ENCODE measurements at places on chromosomes 1 and 21. TPM values are rescaled to one million over a fixed set of nuclear protein-coding genes. Genes with fewer than 3 reads are reported as not detected.

GRCh38 chr1:24725209-24725651 is 20.0 kb upstream of the CLIC4 start:
- no peak for DNase-seq

GRCh38 chr1:209433649-209434031 is 149.9 kb upstream of the CAMK1G start:
- no peak for DNase-seq

DNA sequence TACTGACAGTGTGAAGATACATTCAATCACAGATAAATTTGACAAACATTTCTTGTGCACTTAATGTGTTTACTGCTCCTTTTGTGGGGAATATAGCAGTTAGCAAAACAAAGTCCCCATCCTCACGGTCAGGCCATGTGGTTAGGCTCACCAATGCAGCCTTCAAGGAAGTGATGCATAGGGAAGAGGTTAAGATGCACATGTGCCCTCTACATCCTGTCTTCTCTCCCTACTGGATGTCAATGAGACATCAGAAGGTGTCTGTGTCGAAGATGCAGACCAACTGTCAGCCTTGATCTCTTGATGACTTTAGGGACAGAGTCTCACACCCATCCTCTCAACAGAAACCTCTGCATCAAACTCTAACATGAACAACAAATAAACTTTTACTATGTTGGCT is 78.7 kb downstream of the FH start:
- DNase-seq: no peak

GRCh38 chr1:24551960-24552571 is 3.8 kb upstream of the NCMAP start:
- peak; percentile 26 for DNase-seq

GRCh38 chr1:236765831-236766230 is 29.3 kb upstream of the MTR start:
- no peak for DNase-seq

The ZYG11A gene
- 0.59 TPM for total RNA-seq

The SMCP gene
- not detected for total RNA-seq

The DENND1B gene
- 22.1 TPM for total RNA-seq

Measured in glutamatergic neuron (in vitro differentiated cells).